ENCODE measurements at places on chromosomes 3 and 15. TPM values are rescaled to one million over a fixed set of nuclear protein-coding genes. Genes with fewer than 3 reads are reported as not detected.

- no peak for DNase-seq
These were observed 364.7 kb upstream of the TGFBR2 start for GRCh38 chr3:30241721-30242120.

- peak; percentile 91 for DNase-seq
These were observed 16.8 kb upstream of the SMAD3 start for GRCh38 chr15:67048281-67049279.

DNA sequence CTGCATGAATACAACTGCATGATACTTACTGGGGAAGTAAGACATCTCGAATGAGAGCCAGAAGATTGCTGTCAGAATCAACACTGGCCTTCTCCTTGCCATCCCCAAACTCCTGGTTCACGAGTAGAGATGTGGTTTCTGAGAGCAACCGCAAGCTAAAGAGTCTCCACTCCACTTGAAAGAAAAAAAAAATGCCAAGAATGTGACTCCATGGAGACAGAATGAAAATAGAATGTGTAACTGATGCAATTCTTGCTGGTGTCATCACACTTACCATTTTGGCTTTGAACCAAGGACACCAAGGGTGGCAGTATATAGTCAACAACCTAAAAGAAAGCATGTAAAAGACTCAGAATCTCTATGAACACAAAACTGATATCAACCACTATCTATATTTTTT is 280.4 kb downstream of the ULK4 start:
- DNase-seq, result peak; percentile 75

DNA sequence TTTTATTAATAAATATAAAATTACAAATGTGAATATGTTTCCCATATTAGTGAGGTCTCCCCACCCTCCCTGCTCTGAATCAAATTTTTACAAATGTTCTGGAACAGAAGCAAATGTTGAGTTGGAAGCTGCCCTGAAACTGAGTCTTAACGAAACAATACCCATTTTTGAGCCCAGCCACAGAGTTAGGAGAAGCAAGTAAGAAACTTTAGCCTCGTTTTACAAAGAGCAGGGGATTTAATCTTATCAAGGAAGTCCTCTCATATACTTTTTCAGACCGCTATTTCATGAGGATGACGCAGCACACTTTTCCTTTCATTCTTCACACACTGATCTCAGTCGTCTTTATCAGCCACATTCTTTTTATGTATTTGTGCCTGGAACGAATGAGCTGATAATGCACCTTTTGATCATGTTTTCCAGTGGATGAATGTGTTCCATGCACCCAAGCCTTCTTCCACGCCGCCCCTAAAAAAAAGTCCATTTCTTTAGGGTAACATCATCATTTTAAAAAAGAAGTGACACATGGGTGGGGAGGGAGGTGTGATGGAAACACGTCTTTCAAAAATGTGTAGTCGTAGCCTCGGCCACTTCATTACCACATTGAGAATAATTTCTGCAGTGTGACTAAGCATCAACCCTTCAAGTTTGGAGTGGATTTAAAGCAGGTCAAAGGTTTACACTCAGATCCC is 48.1 kb downstream of the SETMAR start:
- peak; percentile 39 for DNase-seq

GRCh38 chr3:39184081-39184967 is 8.1 kb downstream of the XIRP1 start:
- DNase-seq, result no peak

DNA sequence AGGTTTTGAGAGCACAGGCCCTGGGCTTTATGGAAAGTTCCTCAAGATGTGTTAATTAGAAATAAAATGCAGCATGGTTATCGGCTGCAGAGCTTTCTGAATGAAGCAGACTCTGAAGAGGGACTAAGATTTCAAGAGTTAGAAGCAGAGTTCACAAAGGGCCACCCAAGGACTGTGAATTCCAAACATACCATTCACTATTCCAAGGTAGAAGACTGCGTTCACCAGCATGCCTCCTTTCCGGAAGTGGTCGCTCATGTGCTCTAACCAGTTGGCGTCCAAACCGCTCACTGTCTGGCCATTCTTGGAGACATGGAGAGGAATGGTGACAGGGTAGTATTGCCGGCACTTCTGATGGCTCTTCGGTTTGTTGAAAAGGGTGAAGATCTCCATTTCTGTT is 104.9 kb downstream of the OXNAD1 start:
- DNase-seq, result peak; percentile 88

DNA sequence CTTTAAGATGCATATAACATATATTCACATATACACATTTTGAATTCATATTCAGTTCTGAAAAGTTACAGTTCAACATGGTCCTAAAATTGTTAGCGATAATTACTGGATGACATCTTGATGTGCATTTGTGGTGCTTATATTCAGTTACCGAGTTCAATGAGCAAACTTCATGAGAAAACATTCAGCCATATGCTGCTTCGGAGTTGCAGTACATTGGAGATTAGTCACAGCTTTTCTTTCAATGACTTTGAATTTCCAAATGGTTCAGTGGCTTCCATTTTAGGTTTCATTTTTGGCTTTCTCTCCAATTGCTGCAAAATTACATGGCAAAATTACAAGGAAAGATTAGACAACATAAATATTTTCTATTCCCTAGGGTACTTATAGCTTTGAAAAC is 198.3 kb upstream of the CNTN3 start:
- no peak for DNase-seq

Gene THUMPD3
- total RNA-seq, result 52.0 TPM

Gene C3orf85
- not detected for total RNA-seq

Measured in SJSA1 (cell line).